ENCODE measurements at places on chromosomes 12 and 14.

DNA sequence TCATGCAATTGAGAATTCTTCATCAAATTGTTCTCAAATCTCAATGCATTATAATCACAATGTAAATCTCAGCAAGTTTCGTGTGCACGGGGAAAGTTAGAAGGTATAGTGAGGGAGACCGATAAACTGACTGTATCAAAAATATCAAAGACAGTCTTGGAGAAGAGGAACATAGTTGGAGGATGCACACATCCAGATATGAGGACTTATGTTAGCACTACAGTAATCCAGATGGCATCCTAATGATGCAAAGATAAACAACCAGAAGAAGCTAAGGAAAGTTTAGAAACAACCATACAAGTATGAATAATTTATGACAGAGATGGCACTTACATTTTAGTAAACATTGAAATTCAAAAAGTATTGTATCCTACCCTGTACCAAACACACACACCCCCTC lies 760.1 kb downstream of the RPS29 start:
- DNase-seq = no peak

DNA sequence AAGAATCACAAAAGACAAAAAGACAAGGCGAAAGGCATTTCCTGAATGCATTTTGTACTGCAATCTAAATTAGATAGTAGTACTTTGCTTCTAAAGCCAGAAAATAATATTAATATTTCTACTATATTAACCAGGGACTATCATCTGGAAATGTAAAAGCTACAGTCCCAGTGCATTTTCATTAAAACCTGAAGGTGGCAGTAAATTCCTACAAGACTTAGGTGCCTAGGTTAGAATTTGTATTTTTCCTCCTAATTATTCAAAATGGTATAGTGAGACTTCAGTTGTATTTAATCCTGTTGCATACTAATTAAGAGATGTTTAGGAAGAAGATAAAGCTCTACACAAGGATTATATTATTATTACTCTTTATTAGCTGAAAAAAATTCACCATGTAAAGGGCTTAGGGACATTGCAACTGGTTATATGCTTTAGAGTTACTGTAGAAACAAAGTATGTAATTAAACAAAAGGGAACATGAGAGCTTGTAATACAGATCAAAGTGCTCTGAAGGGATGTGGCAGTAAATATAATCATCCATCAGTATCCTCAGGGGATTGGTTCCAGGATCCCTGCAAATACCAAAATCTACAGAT lies 53.6 kb downstream of the BRMS1L start:
- peak; percentile 20 for DNase-seq

DNA sequence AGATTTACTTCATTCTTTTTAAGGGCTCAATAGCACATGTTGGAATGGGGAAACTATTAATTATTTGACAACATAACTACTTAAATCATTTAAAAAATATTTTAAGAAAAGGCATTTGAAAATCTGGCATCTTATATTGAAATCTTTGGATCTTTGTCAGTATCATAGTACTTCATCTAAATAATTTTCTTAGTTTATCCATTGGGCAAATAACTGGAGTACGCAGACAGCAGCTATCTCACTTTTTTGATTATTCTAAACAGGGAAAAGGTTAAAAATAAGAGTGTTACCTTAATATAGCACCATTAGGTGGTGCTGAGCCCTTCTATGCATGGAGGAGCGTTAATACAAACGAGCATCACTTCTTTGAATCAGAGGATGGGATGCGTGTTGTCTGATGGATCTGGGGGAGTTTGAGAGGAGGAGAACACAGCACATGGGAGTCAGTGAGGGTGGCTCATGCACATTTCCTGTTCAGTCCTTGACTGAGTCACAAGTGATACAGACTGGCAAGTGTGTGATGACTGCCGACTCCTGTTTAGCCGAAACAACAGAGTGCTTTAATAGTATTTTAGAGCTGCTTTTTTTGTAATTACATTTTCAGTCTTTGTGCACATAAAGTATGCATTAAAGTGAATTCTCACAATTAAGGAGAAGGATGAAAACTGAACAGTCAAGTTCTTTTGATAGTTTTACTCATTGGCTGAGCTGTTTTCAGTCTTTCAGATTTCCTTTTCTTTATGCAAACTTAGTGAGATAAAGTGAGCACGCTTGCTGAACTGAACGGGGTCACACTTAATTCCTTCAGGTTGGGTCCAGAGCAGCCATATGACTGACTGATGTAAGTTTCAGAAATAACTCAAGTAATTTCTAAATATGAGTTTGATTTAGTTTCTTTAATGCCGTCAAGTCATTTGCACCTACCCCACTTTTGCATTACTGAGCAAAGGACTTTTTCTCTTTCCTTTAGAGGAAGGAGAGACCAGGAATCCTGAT lies 92.7 kb downstream of the DIP2B start:
- DNase-seq = no peak

GRCh38 chr12:102356690-102357089 lies 123.7 kb downstream of the IGF1 start:
- DNase-seq = no peak

DNA sequence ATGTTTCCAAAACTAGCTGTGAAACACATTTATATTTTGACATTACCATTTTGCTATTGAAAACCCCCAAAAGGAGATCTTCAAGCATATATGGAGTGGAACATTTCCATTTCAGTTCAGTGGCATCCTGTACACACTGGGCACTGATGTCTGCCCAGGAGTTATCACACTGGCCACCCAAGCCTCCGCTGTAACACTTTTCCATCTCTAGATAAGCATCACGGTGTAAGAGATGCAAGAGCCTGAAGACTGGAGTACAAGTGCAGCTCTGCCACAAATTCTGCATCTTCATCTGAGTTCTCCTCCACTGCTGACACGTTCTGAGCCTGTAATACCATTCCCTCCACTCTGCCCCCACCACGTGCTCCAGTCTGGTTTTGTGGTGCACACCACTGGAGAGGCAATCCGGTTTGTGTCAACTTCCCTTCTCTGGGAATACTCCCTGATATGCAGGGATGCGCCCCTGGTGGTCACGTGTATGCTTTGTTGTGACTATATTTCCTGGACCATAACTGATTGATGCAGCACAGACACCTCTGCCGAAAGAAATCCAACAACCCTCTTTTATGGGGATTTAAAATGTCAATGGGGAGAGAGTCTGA lies 12.7 kb downstream of the SPTLC2 start:
- DNase-seq = no peak

All from NCI-H748 treated with DMSO at 0.1 percent for 48 hours (cell line).